ENCODE measurements at places on chromosomes 11 and 22.
A peak's percentile ranks its signal among the peaks of the same experiment; 100 is the strongest.

DNA sequence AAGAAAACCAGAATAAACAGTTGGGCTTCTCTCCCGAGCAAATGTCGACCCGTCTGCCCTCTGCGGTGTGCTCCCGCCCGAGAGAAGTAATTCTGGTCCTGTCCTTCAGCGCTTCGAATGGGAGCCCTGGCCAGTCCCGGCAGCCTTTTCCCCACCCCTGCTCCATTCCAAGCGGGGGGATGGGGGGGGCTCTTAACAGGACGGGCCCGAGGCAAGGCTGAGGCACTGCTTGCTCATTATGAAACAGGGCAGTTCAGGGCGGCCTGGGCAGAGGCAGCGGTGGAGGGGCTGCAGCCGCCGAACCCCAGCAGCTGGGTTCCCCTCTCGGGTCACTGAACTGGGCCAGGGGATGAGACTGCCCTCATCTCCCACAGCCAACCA, 9.1 kb downstream of the BACE1-AS start:
- peak; percentile 20 for DNase-seq

- no peak for DNase-seq
Measured at GRCh38 chr11:88683024-88683423, 345.5 kb upstream of the CTSC start.

- DNase-seq: no peak
Measured at GRCh38 chr11:1573077-1573902, 1.2 kb upstream of the DUSP8 start.

GRCh38 chr22:32796865-32797573, 4.5 kb upstream of the TIMP3 start:
- DNase-seq: no peak

DNA sequence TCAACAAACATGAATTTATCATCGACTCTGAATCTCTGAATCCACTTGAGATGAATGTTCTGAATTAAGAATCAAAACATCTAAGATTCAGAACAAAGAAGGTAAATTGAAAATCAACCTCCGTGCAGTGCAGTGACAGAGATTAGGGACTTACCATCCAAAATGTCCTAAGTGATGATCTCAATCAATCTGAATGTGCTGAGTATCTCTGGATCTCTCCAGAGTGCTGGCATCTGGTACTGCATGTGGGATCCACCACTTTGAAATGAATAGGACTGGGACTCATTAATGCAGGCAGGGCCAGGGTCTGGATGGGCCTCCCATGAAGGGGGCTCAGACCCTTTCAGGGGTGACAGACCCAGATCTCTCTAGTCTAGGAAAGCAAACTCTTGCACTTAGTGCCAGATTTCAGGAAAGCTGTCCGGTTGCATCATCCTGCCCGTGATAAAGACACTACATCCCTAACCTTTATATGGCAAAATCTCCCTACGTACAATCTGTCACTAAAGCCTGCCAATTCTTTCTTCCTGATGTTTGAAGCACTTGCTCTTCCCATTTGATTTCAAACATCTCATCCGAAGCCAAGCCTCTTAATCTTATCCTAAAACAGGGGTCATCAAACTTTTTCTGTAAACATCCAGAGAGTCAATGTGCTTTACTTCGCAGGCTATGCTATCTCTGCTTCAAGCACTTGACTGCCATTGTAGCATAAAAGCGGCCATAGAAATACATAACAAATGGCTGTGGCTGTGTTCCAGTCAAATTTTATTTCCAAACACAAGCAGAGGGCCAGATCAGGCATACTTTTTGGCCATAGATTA, 263.3 kb downstream of the LARGE1 start:
- no peak for DNase-seq

- no peak for DNase-seq
Measured at GRCh38 chr11:33207408-33207985, 46.2 kb upstream of the CSTF3 start.

DNA sequence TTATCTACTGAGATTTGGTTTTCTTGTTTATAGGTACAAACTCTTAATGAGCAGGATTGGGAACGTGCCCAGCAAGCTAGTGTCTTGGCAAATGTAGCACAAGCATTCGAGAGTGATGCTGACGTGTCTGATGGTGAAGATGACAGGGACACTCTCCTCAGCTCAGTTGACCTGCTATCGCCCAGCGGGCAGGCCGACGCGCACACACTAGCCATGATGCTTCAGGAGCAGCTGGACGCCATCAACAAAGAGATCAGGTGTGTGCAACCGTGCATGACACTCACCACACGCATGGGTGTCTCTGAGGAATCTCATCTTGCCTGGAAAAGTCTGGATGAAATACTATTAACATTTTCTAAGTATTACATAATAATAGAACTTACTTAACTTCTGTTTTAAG, 54.7 kb upstream of the CTTN start:
- DNase-seq: no peak

DNA sequence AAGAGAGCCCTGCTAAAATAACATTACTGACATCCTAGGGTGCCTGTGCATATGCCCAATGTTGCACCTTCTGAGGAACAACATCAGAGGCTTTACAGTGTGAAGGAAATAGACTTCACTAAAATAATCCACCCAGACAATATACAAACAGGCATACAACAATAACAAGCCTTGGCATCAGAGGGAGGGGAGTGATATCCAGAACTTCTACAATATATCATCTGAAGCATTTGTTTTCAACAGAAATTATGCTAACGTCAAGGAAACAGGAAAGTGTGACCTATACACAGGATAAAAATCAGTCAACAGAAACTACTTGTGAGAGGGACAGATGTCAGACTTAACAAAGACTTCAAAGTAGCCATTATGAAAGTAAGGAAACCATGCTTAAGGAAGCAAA, 81.3 kb downstream of the CTNND1 start:
- DNase-seq: no peak

GRCh38 chr11:121540627-121541026, 87.9 kb upstream of the SORL1-AS1 start:
- no peak for DNase-seq

DNA sequence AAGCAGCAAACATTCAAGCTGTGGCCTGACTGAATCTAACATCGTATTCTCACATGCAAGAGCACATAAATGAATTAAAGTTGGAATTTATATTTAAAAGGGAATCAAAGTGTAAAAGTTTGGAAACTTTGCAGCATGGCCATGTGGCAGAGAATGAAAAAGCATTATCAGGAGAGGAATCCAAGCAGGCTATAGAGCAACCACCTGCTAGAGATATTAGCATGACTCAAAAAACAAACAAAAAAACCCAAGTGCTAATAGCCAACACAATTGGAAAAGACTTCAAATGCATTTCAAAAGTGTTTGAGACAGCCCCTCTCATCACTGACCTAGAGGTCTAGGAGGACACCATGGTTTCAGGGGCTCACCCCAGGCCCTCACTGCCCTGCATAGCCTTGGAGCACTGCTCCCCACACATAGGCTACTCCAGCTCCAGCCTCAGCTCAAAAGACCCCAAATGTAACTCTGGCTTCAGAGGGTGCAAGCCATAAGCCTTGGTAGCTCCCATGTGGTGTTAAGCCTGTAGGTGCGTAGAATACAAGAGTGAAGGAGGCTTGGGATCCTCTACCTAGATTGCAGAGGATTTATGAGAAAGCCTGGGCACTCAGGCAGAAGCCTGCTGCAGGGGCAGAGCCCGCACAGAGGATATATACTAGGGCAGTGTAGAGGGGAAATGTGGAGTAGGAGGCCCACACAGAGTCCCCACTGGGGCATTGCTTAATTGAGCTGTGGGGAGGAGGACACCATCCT, 1.7 kb upstream of the KRTAP5-7 start:
- no peak for DNase-seq

DNA sequence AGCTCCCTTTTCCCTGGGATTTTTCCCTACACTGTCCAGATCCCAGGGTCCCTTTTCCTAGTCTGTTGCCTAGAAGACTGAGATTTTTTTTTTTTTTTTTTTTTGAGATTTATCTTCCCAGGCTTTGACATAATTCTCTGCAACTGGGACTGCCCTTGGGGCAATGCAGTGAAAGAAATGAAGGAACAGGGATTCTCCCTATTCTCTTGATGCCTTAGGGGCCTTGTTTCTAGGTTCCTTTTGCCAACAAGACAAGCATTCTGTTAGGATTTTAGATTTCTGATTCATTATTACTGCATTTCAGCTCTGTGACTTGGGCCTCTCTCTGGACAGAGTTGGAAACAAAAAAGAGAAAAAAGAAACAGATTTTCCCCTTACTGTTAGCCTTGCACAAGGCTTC, 47.3 kb downstream of the QSER1 start:
- no peak for DNase-seq

DNA sequence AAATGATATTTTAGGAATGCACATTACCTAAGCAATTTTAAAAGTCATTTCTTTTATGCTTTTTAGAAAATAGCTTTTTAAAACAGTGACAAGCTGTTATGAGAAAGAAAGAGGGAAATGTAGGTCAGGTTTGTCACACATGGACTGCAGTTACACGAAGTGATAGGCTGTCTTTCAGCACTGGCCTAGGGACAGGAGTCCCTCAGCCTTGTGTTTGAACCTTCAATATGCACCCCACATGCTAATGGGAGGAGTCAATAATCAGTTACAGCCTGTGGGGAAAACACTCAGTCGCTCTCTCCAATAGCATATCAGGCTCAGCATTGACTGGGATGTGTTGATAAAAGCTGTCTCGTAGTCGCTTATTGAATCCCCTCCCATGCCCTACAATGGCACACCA, 45.8 kb downstream of the DNAJC24 start:
- DNase-seq: no peak

DNA sequence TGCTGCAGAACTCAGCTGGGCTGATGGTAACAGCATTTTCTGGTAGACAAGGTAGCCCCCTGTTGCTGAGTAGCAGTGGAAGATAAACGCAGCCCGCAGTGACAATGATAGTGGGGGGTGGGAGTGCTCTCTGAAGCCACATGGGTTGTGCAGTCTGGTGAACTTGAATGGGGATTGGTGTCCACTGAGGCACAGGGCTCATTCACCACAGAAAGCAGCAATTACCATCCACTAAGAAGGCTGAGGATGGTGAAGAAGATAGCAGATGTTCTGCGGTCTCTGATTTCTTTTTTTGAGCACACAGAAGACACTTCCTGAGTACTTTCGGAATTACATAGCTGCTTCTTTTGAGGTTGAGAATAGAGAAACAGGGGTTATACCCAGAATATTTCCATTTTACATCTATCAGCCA, 150.3 kb downstream of the LRRC4C start:
- no peak for DNase-seq

DNA sequence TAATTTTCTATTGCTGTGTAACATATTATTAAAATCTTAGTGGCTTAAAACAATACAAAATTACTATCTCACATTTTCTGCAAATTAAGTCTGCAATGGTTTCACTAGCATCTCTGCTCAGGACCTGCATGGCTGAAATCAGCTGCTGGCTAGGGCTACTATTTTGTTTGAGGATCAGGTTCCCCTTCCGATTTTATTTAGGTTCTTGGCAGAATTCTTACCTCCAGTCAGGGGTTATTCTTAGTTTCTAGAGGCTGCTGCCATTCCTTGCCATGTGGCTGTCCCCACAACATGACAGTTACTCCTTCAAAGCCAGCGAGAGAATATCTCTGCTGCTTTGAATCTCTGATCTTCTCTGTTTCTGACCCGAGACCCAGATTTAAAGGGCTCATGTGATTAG, 424.5 kb upstream of the ANO5 start:
- DNase-seq: no peak

DNA sequence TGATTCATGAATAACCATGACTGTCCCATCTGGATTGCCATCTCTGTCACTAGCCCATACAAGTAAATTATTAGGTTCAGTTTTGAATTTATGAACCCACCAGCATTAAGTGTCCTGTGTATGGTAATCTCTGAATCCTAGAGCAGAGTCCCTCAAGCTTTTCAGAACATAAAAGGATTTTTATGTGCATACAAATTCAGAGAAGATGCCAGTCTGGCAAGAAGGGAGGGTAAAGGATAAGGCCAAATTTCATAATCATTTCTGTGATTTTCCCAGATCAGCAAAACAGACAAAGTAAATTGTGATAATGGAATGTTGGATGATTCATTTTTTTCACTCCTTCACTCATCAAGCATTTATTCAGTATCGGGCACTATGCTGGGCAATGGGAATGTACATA, 371.1 kb upstream of the ARHGAP42 start:
- no peak for DNase-seq

- no peak for DNase-seq
Measured at GRCh38 chr11:129691142-129691541, 124.5 kb upstream of the TMEM45B start.

GRCh38 chr11:8712506-8712905, 29.9 kb downstream of the RPL27A start:
- DNase-seq: no peak

GRCh38 chr22:49527611-49528419, 299.9 kb downstream of the BRD1 start:
- DNase-seq: no peak

- DNase-seq: no peak
Measured at GRCh38 chr11:45285250-45285828, 802 bp downstream of the SYT13 start.

- no peak for DNase-seq
Measured at GRCh38 chr22:37275622-37276021, 6.7 kb upstream of the CYTH4 start.

- no peak for DNase-seq
Measured at GRCh38 chr11:63942803-63943202, 4.0 kb downstream of the NAA40 start.

- no peak for DNase-seq
Measured at GRCh38 chr11:86676010-86676409, 3.6 kb upstream of the ME3 start.

- DNase-seq: no peak
Measured at GRCh38 chr11:126336671-126337101, 18.8 kb upstream of the ST3GAL4 start.

DNA sequence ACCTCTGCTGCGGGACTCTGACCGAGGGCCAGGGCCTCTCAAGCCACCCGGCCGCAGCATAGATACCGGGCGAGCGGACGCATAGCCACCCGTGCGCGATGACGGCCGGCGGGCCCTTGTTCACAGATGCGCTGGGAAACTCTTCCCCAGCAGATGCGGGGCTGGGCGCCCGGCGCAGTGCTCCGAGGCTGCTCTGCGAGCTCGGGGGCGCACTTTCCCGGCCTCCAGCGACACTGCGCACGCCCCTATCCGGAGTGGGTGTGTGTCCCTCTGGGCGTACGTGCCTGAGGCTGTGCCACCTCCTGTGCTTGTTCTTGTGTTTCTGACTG, 104.7 kb upstream of the E2F8 start:
- peak; percentile 34 for DNase-seq

GRCh38 chr11:127425281-127425680, 424.7 kb upstream of the KIRREL3 start:
- DNase-seq: no peak

DNA sequence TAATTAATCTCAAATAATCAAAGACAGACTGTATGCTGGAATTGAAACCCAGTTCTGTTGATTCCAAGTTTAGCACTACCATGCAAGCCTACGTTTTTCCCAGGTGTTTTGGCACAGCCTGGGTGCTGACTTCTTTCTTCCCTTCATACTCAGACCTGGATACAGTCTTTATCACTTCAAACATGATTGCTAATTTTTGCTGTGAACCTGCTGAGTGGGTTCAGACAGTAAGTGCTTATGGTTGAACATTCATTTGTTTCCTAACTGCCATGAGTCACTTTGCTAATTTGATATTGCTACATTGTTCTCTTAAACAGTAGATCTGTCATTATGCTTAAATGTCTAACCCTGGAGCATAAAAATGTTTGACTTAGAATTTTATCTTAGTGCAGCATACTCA, 12.2 kb downstream of the PAAF1 start:
- DNase-seq: no peak

- no peak for DNase-seq
Measured at GRCh38 chr11:125688066-125688465, 7.4 kb upstream of the ACRV1 start.

- no peak for DNase-seq
Measured at GRCh38 chr22:30864441-30865420, 103.8 kb downstream of the MORC2 start.

GRCh38 chr11:95586155-95586554, 203.4 kb downstream of the FAM76B start:
- DNase-seq: no peak
